ENCODE measurements at places on chromosomes 5 and 9.

GRCh38 chr9:21102305-21102704 is 24.6 kb upstream of the IFNB1 start:
- no peak for DNase-seq

- DNase-seq: no peak
Observed at GRCh38 chr9:117076571-117077290, 338.1 kb downstream of the ASTN2 start.

- DNase-seq: no peak
Observed at GRCh38 chr9:71830153-71830552, 61.8 kb upstream of the CEMIP2 start.

DNA sequence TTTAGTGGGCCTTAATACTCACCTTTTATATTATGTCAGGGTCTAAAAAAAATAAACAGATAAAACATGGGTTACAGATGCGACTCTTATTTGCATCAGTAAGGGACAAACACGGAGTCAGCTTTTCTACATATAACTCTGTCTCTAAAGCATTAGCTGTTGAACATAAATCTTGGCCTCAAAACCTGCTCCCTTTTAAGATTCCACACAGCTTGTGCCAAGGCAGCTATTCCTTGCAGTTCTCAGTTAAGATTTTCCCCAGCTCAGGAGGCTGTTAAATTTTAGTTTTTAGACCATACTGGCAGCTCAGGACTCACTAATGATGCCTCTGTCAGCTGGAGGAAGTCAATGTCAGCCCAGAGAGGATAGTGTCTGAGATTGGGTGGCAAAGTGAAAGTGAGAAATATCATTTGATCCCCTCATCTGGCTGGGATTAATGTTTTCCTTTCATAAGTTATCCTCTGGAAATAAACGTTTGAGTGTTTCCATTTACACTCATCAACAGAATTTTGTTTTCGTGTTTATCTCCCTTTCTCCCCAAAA is 287.5 kb downstream of the ELAVL2 start:
- DNase-seq: no peak

GRCh38 chr5:82594097-82594496 is 315.9 kb upstream of the RPS23 start:
- DNase-seq: no peak

- DNase-seq: no peak
Observed at GRCh38 chr9:27394154-27394825, 97.3 kb upstream of the EQTN start.

DNA sequence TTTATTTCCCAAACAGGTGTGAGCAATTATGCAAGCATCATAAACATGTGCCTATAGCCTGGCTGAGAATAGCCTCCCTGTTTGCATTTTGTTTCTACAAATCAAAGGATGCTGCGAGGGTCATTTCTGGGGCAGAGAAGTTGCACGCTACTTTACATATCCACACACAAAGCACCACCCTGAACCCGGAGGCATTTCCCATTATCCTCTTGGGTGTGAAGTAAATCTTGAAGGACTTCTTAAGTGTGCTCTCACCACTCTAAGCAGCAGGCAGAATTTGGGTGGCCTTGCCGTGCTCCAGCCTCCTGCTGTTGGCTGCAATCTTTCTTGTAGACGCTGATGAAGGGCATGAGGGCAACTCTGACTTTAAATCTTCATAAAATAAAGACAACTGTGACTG is 124.0 kb upstream of the TLE4 start:
- DNase-seq: no peak

DNA sequence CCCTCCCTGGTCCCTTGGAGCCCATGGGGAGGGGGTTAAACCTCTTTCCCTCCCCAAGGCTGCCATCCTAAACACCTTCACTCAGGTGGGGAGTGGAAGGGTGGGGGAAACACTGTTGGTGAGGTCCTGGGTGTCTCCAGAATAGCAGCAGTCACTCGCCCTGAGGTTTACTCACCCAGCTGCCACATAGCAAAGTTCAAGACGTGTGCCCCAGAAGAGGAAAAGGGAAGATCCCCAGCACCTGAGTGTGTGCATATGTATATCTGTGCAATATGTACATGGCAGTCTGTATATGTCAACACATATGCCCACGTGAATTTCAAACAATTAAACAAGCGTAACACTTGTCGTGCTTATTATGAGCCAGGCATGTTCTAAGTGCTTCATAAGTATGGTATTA is 31.3 kb upstream of the SMU1 start:
- no peak for DNase-seq

DNA sequence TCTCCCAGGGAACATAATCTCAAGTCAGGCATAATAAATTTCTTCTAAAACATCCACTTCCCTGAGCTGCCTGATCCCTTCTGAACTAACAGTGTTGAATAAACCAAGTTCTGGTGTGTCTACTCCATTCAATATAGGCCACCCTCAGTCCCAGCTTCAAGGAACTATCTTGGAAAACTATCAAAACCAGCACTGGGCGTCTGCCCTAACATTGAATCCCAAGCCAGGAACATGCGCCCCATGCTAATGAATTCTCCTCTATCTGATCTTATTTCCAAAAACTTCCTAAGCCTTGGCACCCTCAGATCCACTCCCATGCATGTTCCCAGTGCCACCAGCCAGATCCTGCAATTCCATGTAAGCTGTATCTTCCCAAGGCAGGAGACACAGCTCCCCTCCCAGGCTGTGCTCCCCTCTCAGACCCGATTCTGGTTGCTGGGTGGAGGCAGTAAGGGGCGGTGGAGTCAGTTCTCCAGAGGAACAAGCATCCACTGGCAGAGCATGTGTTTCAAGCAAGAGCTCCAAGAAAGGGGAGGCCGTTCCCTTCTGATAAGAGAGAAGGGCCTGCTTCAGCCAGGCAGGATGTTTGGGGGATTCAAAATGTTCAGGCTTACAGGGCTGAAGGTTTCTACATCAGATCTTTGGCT is 13.1 kb upstream of the FOXI1 start:
- DNase-seq: no peak

DNA sequence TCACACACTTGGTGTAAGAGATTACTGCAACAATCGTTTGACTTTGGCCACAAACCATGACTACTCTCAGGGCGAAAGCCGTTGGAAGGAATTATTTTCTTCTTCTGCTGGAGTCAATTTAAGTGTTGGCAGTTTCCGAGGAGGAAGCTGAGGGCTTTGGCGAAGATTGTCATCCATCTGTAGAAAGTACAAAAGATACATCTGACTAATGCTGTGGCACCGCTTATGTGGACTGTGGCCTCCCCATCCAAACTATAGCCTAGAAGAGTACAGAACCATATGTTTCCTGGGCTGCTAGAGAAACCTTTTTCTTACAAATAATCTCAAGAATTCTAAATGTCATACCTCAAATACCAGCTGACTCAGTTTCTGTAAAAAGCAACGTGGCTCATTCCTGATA is 7.4 kb downstream of the MTX3 start:
- DNase-seq: no peak

DNA sequence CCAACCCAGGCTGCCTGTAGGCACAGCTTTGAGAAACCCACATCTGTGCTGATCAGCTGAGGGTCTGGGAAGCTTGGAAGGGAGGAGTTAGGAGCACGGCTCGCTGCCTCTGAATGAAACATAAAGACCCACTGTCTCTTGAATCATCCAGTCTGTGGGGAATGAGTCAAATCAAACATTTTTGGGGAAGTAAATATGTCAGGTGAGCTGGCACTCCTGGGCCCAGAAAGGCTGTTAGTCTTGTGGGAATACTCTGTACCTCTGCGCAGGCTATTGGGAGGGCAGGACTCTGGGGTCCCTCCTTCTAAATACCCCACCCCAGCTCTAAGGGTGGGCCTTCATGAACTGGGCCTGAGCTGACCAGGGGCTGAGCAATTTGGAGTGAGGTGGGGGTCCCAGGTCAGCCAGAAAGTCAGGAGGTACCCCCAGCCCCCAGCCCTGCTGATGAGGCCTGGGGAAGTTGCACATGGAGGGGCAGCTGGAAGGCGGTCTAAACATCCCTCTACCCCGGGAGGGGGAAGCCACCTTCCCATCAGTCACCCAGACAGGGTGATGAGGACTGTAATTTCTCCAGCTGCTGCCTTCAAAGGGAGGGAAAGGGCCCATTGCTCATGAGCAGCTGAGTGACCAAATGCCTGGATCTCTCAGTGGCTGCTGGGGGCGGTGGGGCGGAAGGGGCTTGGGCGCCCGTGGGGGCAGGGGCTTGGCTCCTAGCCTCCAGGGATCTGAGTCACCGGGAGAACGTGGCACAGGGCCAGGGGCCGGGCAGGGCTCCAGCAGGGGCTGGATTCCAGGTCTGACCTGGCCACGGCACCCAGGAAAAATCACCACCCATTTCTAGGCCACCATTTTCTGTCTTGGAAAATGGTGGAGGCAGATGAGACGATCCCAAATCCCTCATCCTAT is 10.8 kb downstream of the FIBCD1 start:
- DNase-seq: peak; percentile 79

GRCh38 chr9:3528451-3528850 is 2.6 kb upstream of the RFX3 start:
- no peak for DNase-seq

- DNase-seq: no peak
Observed at GRCh38 chr5:140690376-140690932, 716 bp downstream of the HARS1 start.

DNA sequence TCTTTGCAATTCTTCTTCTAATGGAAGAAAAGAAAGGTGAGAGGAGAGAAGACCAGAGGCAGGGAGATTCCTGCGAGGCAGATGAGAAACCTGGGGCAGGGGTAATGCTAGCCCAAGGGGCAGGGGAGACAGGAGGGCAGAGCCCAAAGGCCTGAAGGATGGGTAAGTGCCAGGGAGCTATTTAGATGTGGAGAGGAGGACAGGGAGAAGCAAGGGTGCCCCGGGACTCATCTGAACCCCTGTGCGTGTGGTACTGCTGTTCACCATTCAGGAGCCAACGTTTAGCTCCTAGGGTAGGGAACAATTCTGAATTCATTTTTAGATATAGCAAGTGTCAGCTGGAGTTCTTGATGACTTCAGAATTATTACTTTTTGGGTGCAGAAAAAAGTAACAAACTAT is 122.7 kb upstream of the ALDH1B1 start:
- DNase-seq: no peak

GRCh38 chr9:129413537-129414376 is 207.1 kb downstream of the C9orf50 start:
- peak; percentile 99 for DNase-seq

- no peak for DNase-seq
Observed at GRCh38 chr9:68970151-68970550, 43.8 kb downstream of the PRKACG start.

- DNase-seq: peak; percentile 61
Observed at GRCh38 chr9:34185778-34186551, 7.1 kb downstream of the UBAP1 start.

DNA sequence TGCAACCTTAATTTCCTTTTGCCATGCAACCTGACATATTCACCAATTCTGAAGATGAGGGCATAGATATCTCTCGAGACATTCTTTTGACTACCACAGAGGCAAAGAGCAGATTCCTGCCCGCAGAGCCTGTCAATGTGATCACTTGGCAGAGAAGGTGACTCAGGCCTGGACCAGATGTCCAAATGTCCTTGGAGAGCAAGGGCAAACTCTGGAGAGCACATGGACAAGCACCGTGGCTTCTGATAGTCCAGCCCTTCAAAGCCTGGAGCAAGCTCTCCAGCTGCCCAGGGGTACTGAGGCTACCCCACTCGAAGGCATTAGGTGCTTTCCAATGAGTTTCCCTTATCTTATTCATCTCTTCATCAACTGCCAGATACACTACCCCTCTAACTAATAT is 50.4 kb upstream of the ALDH1B1 start:
- no peak for DNase-seq

- DNase-seq: no peak
Observed at GRCh38 chr5:72667708-72668107, 148.8 kb upstream of the TNPO1 start.

- DNase-seq: no peak
Observed at GRCh38 chr9:137972988-137973470, 95.4 kb downstream of the CACNA1B start.

GRCh38 chr5:10584714-10585517 is 21.0 kb downstream of the ANKRD33B start:
- DNase-seq: no peak

- no peak for DNase-seq
Observed at GRCh38 chr5:123093601-123094236, 4.7 kb downstream of the PRDM6 start.

GRCh38 chr9:27181381-27181780 is 72.4 kb downstream of the TEK start:
- DNase-seq: no peak

GRCh38 chr5:119343766-119344165 is 12.1 kb upstream of the TNFAIP8 start:
- no peak for DNase-seq

DNA sequence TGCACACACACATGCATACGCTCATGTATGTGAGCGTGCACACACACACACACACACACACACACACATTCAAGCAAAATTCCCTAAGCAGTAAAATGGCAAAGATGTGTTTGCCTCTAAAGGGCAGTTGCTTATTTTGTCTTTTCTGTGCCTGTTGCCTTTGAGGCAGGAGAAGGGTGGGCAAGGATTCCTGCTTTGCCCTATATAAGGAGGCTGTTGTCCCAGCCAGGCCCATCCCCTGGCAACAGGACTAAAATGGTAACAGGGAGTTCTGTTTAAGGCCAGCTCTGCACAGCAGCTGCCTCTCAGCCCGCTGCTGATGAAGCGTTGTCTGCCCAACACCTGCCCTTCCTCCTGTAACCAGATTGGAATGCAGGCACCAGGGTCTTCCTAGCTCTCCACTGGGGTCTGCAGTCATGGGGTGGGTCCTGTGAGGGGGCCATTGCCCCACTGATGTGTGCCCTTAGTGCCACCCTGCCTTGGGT is 64.4 kb downstream of the PPARGC1B start:
- no peak for DNase-seq

DNA sequence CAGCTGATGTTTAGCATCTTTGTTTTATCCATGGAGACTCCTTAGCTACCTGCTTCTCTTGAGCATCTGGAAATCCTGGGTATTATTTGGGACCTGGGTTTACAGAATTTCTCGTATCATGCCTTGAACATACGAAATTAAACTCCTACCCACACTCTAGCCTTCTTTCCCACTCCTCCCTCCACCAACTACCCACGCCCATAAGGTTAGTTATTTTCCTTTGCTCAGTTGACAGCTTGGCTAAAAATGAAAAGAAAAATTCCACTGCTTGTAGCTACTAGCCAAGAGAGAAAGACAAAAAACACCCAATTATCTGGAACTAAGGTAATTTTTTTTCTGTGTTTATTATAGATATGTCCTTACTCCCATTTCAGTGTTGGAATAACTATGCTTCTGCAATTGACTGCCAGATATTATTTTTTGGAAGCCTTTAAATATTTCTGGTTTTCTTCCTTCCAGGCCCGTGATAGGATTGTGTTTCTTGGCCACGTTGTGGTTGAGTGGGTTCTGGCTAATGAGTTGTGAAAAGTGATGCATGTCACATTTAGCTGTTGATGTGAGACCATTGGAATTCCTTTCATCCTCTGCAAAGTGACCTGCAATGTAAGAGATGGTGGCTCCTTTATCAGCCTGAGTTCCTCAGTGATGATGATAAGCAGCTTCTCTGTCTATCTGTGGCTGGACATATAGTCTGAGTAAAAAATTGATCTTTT is 308.1 kb downstream of the LRRC70 start:
- DNase-seq: no peak

GRCh38 chr5:171956887-171957495 is 49.4 kb downstream of the FBXW11 start:
- no peak for DNase-seq
